ENCODE measurements at places on chromosomes 2 and 18. TPM values are rescaled to one million over a fixed set of nuclear protein-coding genes. Genes with fewer than 3 reads are reported as not detected.

DNA sequence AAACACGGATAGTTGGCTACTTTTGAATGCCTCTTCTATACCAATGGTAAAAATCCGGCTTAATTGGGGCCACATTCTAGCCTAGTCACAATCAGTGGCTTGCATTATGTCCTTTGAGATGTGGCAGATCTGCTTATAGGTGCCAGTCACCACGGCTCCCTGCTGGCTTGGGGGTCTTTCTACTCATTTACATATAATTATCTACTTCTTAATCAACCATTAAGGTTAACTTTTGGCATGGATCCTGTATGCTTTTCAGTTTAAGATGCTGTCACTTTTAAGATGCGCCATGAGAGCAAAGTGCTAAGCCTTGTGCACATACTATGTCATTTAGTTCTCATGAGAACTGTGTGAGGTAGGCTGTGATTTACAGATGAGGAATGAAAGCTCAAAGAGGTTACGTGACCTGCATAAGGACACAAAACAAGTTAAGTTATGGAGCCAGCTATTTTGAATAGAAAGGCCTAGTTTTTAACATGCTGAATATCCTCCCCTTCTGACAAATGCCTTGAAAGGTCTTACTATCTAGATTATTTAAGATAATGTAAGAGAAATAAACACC, 4.1 kb downstream of the NEDD4L start:
- no peaks in the 10 kb centered on the region for H3K27me3 ChIP-seq
- no peak for DNase-seq

GRCh38 chr2:11499081-11499743, 33.3 kb upstream of the E2F6 start:
- H3K36me3 ChIP-seq, result no peaks in the 10 kb centered on the region
- no peaks in the 10 kb centered on the region for H3K4me1 ChIP-seq
- H3K4me3 ChIP-seq, result no peak overlapping the region
- H3K27me3 ChIP-seq, result no peaks in the 10 kb centered on the region
- DNase-seq, result no peak
- H3K27ac ChIP-seq, result no peak overlapping the region

DNA sequence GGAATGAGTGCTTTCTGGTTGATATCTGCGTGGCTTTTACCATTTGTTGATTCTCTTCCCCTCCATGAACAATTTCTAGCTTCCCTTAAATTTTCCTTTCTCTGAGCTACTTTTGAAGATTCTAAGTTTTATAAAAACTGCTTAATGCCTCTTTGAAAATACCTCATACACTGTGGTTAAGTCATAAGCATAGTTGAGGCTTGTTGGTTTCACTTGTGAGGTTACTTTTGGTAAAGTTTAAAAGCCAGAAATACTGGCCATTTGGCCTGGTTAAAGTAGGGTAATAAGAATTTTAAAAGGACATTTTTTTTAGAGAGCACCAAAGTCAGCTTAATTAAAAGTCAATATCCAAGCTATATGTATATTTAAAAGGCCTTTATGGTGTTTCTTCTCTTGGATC, 21.3 kb upstream of the CAPN13 start:
- H3K27me3 ChIP-seq, result no peaks in the 10 kb centered on the region
- no peaks in the 10 kb centered on the region for H3K36me3 ChIP-seq
- no peak for DNase-seq
- no peaks in the 10 kb centered on the region for H3K4me1 ChIP-seq
- H3K4me3 ChIP-seq, result no peak overlapping the region
- H3K27ac ChIP-seq, result no peak overlapping the region

GRCh38 chr2:15968280-15969178, 28.2 kb downstream of the MYCN start:
- no peaks in the 10 kb centered on the region for H3K4me1 ChIP-seq
- H3K4me3 ChIP-seq, result no peak overlapping the region
- no peak for DNase-seq
- no peaks in the 10 kb centered on the region for H3K36me3 ChIP-seq
- no peaks in the 10 kb centered on the region for H3K27me3 ChIP-seq

DNA sequence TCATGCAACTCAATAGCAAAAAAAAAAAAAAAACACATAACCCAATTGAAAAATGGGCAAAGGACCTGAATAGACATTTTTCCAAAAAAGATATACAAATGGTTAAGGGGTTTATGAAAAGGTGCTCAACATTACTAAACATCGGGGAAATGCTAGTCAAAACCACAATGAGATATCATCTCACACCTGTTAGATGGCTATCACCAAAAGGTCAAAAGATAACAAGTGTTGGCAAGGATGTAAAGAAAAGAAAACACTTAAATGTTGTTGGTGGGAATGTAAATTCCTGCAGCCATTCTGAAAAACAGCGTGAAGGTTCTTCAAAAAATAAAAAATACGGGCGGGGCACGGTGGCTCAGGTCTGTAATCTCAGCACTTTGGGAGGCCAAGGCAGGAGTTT, 112.4 kb upstream of the CAB39 start:
- H3K36me3 ChIP-seq, result no peaks in the 10 kb centered on the region
- DNase-seq, result no peak
- no peak overlapping the region for H3K4me3 ChIP-seq

- H3K4me1 ChIP-seq, result no peaks in the 10 kb centered on the region
- no peak overlapping the region for H3K27ac ChIP-seq
- peaks cover 78% of the 10 kb centered on the region for H3K36me3 ChIP-seq
- H3K27me3 ChIP-seq, result no peaks in the 10 kb centered on the region
- DNase-seq, result no peak
- H3K4me3 ChIP-seq, result no peak overlapping the region
These were observed 23.3 kb upstream of the RMC1 start for GRCh38 chr18:23479829-23480505.

DNA sequence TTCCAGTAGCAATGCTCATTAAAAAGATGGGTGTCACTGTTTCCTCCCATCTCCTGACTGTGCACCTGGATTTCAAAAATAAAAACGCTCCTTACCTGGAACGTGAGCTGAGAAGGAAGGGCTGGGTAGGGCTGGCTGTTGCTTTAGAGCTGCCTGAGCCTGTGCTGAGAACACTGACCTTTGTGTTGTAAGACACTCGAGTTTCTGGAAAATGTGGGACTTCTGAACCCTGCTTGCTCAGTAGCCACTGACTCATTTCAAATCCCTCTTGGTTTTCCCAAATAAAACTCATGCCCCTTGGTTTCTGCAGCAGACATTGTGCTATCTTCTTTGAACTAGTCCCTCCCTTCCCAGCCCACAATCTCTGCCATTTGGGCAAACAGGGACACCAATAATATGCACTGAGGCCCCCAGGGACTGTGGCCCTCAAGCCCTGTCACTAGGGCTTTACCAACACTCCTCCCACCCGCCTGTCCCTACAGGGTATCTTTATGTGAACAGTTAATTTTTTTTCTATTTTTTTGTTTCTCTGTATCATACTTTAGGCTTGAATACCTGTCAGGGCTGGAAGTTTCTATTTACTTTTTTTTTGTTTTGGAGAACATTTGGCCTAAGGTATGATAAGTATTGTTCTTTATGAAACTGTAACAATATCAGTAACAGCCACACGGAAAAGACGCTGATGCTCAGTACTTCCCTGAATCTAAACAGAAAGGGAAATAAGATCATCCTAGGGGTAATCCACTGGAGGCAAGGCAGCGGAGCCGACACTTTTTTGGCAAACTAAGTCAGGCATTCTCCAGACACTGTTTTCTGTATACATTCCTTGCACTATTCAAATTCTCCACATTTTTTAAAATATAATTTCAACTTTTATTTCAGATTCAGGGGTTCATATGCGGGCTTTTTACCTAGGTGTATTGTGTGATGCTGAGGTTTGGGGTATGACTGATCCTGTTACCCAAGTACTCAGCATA, 280.2 kb downstream of the STK39 start:
- no peaks in the 10 kb centered on the region for H3K4me1 ChIP-seq
- H3K36me3 ChIP-seq, result no peaks in the 10 kb centered on the region
- no peak overlapping the region for H3K4me3 ChIP-seq
- no peak overlapping the region for H3K27ac ChIP-seq
- DNase-seq, result no peak

GRCh38 chr18:59140302-59140885, 710 bp downstream of the SEC11C start:
- H3K4me1 ChIP-seq, result no peaks in the 10 kb centered on the region
- H3K36me3 ChIP-seq, result no peaks in the 10 kb centered on the region
- H3K27me3 ChIP-seq, result no peaks in the 10 kb centered on the region

DNA sequence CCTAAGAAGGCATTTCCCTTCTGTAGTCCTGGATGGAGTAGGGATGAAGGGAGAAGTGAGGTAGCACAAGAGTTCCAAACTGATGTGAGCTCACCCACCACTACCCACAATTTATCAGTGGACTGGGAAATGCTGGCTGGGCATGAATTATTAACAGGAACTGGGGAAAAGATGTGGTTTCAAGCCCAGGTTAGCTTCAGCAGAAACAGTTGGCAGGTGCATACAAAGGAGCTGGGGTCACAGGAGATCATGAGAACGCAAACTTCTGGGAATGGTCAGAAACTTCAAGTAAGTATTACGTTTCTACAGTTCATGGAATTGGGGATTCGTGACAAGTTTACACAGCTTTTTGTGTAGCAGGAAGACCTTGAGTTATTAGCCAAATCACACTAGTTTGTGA, 5.4 kb downstream of the CCDC141 start:
- H3K27ac ChIP-seq, result no peak overlapping the region
- DNase-seq, result no peak
- H3K4me1 ChIP-seq, result no peaks in the 10 kb centered on the region
- H3K36me3 ChIP-seq, result no peaks in the 10 kb centered on the region

DNA sequence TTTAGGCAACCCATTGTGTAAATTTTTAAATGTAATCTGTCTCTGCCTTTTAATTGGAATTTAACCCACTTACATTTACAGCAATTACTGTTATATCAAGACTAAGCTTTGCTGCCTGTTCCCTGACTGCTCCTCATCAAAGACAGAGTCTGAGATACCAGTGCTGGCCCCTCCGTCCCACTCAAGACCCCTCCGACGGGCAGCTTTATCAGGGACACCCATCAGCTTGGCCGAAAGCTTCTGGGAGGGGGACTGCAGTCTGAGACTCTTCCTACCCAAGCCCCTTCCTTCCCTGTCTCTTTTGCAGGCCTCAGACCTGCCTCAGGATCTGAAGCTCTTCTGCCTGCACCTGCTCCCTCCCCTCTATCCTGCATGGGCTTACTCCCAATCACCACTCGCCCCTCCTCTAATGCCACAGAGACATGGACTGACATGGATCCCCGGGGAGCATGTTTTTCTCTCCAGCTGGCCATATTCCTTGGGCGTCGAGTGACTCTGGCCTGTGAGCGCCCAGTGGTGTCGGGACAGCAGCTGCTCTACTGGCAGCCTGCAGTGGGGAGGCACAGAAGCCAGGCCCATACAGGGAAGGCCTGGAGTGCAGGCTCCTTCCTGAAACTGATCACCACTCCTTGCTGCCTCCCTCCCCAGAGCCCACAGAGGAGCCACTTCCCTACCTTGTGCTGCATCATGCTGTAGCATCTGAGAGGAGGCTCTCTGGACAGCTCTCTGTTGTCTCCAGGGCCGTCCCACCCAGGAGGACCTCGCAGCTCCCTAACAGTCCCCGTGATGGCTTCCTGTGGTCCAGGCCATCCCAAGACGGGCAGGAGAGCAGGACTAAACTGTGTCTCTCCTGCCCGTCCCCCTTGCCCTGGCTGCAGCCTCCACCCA, 3.7 kb upstream of the KIF1A start:
- H3K4me3 ChIP-seq, result no peak overlapping the region
- H3K27me3 ChIP-seq, result peaks cover 85% of the 10 kb centered on the region
- H3K4me1 ChIP-seq, result no peaks in the 10 kb centered on the region
- no peak for DNase-seq
- no peak overlapping the region for H3K27ac ChIP-seq

DNA sequence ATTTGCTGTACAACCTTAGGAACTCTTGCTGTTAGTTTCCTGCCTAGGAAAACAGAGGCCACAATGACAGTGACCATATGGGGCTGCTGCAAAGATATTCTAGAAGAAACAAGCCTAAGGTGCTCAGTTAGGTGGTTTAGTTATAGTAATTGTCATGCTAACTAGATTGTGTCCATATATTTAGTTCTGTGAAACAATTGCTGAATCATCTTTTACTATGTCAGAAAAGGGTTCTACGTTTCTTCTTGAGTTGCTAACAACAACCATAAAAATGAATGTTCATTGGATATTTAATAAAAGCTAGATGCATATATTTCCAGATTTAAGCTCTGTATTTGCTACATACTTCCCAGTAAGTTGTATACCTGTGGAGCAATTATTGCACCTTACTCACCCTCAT, 597.2 kb upstream of the KLHL29 start:
- no peak overlapping the region for H3K27ac ChIP-seq
- no peaks in the 10 kb centered on the region for H3K27me3 ChIP-seq
- H3K4me1 ChIP-seq, result no peaks in the 10 kb centered on the region
- DNase-seq, result no peak
- H3K36me3 ChIP-seq, result no peaks in the 10 kb centered on the region

DNA sequence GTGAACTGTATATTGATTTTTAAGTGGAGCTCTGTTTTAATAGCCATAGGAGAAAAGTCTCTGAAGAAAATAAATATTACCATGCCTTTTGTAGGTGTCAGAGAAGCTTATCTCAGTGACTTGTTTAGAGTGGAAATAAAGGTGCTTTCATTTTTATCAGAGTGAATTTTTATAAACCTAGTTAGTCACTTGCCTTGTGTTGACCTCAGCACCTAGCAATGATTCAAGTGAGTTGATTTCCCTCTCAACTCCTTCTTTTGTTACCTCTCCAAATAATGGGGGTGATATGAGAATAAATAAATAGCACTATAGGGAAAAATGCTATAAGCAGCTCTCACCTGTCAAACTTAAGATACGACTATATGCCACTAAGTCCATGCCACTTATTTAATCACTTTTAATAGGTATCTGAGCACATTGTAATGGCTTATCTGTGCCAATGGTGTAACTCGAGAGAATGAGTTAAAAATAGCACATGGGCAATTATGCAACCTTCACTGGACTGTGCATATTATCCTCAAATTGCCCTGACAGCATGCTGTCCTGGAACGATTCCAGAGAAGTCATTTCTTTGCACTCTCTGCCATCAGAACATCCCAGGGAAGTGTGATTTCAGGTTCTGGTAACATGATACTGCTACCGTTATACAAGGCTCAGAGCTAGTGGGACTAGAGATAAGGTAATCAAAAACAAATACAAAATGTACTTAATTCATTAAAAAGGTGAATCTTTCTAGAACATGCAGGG, 290.8 kb downstream of the CCDC85A start:
- peak; percentile 31 for DNase-seq
- no peak overlapping the region for H3K27ac ChIP-seq
- H3K4me1 ChIP-seq, result no peaks in the 10 kb centered on the region
- no peak overlapping the region for H3K4me3 ChIP-seq

DNA sequence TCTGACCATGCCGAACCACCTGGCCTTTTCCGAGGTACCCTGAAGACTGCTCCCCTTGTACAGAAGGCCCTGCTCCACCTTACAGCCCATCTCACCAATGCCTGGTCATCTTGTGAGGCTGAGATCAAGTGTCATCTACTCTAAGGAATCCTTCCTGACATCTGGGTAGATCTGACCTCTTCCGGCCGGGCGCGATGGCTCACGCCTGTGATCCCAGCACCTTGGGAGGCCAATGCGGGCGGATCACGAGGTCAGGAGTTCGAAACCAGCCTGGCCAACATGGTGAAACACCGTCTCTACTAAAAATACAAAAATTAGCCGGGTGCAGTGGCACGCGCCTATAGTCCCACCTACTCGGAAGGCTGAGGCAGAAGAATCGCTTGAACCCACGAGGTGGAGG, 2.1 kb upstream of the RIOK3 start:
- DNase-seq, result no peak
- peaks cover 15% of the 10 kb centered on the region for H3K4me1 ChIP-seq
- H3K27me3 ChIP-seq, result no peaks in the 10 kb centered on the region

The FEV gene
- not detected for total RNA-seq

The SKOR2 gene
- not detected for total RNA-seq

The GALNT14 gene
- total RNA-seq, result 1.4 TPM

The MALT1 gene
- total RNA-seq, result 44.0 TPM

The ERMN gene
- not detected for total RNA-seq

The DUSP19 gene
- total RNA-seq, result 2.3 TPM

The MAPK4 gene
- 0.22 TPM for total RNA-seq

The ECEL1 gene
- total RNA-seq, result 0.54 TPM

Data from GM23248 (cell line).